ENCODE measurements at places on chromosomes 3 and 15.

GRCh38 chr3:163328680-163329079 lies 1749.6 kb downstream of the SI start:
- DNase-seq, result no peak

GRCh38 chr15:73397461-73397860 lies 28.7 kb upstream of the HCN4 start:
- DNase-seq, result no peak

GRCh38 chr15:42775416-42775815 lies 38.5 kb upstream of the CDAN1 start:
- no peak for DNase-seq

GRCh38 chr3:156443079-156443478 lies 111.8 kb downstream of the SSR3 start:
- no peak for DNase-seq

GRCh38 chr3:116034794-116035193 lies 410.5 kb downstream of the LSAMP start:
- no peak for DNase-seq

DNA sequence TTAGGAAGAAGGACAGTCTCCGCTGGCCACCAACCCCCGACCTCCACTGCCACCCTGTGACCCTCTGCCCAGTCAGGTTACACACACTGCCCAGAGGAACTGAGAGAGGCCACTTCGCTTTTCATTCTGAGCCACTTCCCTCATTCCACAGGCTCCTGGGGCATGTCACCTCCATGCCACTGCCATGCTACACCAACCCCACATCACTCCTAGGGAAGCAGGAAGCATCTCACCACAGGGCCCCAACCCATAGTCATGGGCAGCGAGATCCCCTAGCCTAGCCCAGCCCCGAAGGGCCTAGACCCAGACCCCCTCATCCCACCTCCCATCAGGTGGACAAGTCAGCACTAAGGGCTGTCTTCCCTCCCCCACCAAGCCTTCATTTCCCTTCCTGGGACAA lies 1.4 kb downstream of the PLCB2 start:
- no peak for DNase-seq

- no peak for DNase-seq
These were observed 71.4 kb downstream of the C3orf80 start for GRCh38 chr3:160296591-160296990.

- no peak for DNase-seq
These were observed 37.2 kb downstream of the IL20RB start for GRCh38 chr3:136994772-136995516.

DNA sequence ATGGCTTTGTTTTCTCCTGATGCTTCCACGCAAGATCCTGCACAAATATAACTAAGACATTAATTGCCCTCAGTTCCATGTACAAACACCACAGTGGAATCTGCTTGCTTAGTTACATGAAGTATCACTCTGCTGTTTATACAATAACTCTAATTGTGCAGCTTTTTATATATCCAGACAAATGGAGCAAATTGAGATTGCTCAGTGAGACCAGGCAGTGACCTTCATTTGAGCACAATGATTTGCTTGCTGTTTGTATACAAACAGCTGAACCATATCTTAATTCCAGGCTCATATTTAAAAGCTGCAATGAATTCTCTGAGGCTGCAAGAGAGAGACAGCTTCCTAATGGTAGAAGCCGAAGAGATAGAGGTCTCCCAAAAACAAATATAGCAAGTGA lies 243.7 kb downstream of the CADPS start:
- no peak for DNase-seq

DNA sequence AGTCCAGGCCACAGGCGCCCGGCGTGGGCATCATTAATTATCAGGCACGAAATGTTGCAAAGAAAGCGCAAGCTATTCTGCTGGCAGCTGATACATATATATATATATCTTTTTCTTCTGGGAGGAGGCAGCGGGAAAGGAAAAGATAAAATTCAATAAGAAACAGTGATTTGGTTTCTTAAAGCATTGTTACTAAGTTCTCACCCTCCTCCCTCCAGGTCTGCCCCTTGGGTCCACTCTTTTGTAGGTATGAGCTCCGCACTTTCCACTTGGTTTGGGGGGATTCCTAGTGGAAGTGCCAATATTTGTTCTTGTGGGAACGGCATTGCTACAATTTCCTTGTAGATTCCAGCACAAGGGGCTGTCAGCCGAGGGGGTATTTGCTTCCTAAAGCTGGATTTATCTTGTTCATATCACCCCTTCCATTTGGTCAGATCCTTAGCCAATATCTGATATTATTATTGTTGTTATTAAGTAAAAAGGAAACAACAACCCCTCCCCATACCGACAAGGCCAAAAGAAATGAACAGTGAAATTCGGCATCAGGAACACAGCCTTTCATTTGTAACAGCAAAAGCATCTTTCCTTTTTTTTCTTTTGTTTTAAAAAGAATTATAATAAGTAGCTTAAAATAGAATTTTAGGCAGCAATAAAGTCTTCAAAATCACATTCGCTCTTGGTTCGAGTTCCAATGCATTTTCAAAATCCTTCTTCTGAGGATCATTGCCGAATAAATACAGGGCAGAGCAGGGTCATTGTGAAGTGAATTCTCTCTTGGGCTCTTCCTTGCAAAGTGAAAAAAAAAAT lies 15.6 kb downstream of the ZIC1 start:
- no peak for DNase-seq

GRCh38 chr3:124261306-124261705 lies 269.4 kb upstream of the ROPN1 start:
- DNase-seq, result no peak

- DNase-seq, result peak; percentile 58
These were observed at the start of the genes LRRC34 and LRRIQ4 for GRCh38 chr3:169812332-169813235. LRRC34 (minus strand) TSS chr3:169812904; CDS start chr3:169812548, 356 bp downstream. LRRIQ4 (plus strand) TSS chr3:169812870; CDS start chr3:169821922, 9,052 bp downstream.

GRCh38 chr3:78905700-78906099 lies 862.1 kb downstream of the ROBO1 start:
- no peak for DNase-seq

GRCh38 chr3:70042641-70043040 lies 43.1 kb downstream of the SAMMSON start:
- DNase-seq, result no peak

GRCh38 chr3:154598166-154598565 lies 168.2 kb upstream of the GPR149 start:
- DNase-seq, result no peak

DNA sequence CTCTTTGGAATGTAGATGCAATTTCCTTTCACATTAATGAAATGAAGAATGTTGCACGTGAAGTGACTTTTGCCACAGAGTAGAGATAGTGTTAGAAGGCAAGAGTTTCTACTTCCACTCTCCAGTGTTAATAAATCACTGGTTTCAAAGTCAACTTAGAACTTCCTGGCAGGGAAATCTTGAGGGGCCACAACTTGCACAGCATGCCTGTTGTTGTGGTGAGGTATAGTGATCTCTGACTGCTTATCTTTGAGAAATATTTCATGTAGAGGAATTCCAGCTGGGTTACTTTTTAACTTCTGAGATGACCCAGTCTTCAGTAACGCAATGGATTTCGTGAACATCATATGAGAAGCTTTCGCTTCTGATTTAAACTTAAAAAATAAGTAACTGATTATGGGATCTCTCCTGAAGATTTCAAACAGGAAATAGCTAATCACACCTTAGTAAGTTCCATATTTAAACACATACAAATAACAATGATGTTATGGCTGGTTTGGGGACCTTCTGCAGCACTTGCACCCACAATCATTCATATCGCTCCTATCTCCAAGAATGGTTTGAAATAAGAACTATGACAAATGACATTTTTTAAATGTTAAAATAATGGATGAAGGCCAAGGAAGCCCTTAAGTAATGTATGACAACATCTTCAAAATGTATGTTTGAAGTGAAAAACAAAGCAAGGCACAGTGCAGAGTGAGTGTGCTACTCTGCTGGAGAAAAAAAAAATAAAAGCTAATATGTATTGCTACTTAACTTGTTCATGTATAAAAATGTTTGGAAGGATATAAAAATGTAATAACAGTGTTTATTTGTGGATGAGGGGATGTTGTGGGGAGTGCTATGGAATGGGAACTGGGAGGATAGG lies 726.5 kb upstream of the NECTIN3 start:
- DNase-seq, result no peak

DNA sequence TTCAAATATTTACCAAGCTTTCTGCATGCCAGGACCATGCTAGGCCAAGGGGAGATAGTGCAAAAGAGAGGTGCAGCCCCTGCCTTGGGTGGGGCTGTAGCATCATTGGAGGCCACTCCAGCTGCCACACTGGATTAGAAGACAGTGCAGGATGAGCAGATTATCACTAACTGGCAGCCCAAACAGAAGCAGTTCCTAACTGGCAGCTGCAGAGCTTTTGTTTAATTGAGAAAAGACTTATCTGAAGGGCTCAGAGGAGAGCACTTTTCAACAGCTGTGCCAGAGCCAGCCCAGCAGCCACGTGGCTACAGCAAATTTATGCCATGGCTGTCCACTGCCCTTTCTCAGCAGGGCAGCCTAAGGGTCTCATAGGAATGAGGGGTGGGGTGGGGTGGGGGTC lies 13.5 kb upstream of the ACSBG1 start:
- no peak for DNase-seq

DNA sequence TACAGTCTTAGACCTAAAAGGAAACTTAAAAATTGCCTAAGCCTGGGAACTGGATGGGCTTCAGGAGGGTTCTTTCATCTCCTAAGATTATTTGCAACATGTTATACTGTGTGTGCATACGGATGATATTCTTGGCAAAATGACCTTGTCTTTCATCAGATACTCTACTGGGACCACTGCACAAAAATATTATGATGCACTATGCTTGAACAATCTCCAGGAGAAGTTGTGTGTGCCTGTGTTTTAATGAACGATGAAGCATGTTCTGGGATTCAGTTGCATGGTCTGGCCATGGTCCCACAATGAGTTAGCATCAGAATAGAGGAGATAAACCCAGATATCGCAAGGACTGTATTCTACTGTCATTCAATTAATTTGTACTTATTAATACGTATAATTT lies 68.7 kb downstream of the GAP43 start:
- no peak for DNase-seq

- no peak for DNase-seq
These were observed 500.4 kb upstream of the CDIN1 start for GRCh38 chr15:36079021-36079420.

GRCh38 chr3:18657858-18658820 lies 233.0 kb upstream of the SATB1 start:
- no peak for DNase-seq

GRCh38 chr3:59017617-59017984 lies 32.2 kb downstream of the CFAP20DC start:
- DNase-seq, result no peak

DNA sequence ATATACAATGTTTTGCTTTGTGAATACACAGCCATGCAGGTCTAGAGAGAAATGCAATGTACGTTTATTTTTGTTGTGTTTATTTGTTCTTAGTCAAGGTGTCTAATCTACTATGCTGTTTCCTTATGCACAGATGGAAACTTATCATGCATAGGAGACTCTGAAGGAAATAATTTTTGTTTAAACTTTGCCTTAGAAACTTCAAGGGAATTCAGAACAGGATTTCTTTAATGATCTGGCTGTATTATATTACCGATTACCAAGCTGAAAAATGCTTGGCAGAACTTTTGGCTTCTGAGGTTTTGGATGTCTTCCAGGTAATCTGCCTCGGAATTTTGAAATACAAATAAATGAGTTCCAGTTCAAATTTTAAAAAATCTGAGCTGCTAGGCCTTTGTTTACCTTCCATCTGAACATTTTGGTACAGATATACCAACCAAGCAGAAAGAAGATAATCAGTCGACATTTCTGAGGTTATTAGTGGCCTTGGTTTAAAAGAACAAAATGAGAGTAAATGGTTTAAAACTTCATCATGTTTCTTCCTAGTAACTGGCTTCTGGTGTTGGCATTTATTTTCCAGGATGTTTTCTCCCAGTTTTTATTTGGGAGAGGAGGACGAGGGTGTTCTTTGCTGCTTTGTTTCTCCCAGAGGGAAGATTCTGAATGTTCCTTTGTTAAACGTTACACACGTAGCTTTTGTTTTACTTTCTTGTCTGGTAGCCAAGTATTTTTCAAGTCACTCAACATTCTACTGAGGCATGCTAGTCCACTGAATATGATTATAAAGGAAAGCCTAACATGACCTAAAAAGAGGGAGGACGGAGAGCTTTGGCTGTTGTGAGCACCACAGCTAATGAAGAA lies 421.8 kb upstream of the TBL1XR1 start:
- no peak for DNase-seq

DNA sequence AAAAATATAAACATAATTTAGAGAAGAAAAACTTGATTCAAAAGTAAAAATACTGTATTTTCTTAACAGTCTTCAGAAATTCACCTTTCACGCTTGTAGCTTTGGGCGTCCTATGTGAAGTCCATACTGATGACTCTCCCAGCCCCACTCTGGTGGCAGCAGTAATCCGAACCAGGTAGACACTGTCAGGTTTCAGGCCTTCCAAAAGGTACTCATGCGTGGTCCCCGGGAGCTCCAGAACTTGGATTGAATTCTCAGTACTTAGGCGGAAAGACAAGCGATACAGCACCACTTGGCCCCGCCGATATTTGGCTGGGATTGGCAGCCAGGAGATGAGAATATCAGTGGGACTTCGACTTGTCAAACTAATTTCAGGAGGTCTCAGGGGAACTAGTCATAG lies 69.7 kb downstream of the PRTG start:
- DNase-seq, result no peak

GRCh38 chr3:178856804-178857203 lies 214.8 kb downstream of the ZMAT3 start:
- DNase-seq, result no peak

GRCh38 chr3:125194849-125195601 lies 17.5 kb downstream of the SLC12A8 start:
- no peak for DNase-seq

DNA sequence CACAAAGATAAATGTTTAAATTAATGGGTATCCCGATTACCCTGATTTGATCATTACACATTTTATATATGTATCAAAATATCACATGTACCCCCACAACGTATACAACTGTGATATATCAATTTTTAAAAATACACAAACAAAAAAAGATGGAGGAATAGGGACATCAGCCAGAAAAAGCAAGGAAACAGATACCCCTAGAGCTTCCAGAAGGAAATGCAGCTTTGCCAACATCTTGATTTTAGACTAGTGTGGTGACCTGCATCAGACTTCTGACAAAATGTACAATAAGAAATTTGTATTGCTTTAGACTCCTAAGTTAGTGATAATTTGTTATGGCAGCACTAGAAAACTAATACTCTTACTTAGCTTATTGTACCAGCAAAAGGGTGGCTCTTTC lies 483.8 kb downstream of the TUSC7 start:
- DNase-seq, result no peak

- no peak for DNase-seq
These were observed 21.3 kb downstream of the PLOD2 start for GRCh38 chr3:146139586-146140110.

- no peak for DNase-seq
These were observed 62.8 kb downstream of the SCN11A start for GRCh38 chr3:38988955-38989354.

GRCh38 chr3:71979175-71979574 lies 194.2 kb upstream of the PROK2 start:
- no peak for DNase-seq

DNA sequence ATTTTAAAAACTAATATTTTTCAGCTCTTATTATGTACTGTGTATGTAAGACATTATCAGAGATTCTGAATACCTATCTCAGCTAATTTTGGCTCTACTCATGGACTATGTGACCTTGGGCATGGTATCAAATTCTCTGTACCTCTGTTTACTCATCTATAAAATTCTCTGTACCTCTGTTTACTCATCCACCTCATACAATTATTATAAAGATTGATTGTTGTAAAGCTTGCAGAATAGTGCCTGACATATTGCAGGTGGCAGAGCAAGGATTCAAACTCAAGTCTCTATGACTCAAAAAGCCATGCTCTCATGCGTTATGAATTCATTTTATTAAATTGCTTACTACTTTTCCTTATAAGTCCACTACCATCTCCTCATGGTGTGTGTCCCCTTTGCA lies 151.9 kb upstream of the ARL6 start:
- no peak for DNase-seq

- no peak for DNase-seq
These were observed 18.8 kb upstream of the BCL6 start for GRCh38 chr3:187763850-187764648.

All from kidney capillary endothelial cell (primary cell).